ENCODE measurements at places on chromosomes 5 and 9. TPM values are rescaled to one million over a fixed set of nuclear protein-coding genes. Genes with fewer than 3 reads are reported as not detected.

PCDHGB7 gene
- total RNA-seq: 7.2 TPM

PFN3 gene
- total RNA-seq: not detected

SLCO4C1 gene
- total RNA-seq: 0.50 TPM

ARID3C gene
- not detected for total RNA-seq

ANKRD33B gene
- total RNA-seq: 3.7 TPM

SLC4A9 gene
- total RNA-seq: not detected
